ENCODE measurements at places on chromosomes 2 and 18.

GRCh38 chr2:134491771-134492441 is 226.9 kb downstream of the TMEM163 start:
- H3K36me3 ChIP-seq: no peaks in the 10 kb centered on the region
- no peaks in the 10 kb centered on the region for H3K4me1 ChIP-seq
- no peak overlapping the region for H3K4me3 ChIP-seq
- no peak overlapping the region for H3K27ac ChIP-seq
- DNase-seq: no peak

GRCh38 chr18:473802-474201 is 26.7 kb downstream of the COLEC12 start:
- H3K4me3 ChIP-seq: no peak overlapping the region
- DNase-seq: no peak
- no peak overlapping the region for H3K27ac ChIP-seq
- peaks cover 5% of the 10 kb centered on the region for H3K27me3 ChIP-seq

DNA sequence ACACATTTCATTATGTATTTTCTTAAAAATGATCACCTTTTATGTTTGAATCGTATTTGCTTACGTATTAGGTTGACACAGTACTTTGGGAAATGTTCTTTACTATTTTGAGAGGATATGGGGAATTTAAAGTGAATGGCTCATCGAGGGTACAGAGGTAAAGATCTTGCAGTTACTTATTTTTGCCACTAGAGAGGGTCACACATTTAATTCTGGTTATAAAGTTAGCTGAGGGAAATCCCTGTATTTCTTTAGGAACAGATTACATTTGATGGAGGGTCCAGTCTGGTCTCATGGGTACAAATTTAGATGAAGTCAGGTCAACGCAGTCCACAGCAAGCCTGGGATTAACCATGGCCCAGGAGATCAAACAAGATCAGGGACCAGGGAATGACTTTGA is 24.5 kb downstream of the DYNC2LI1 start:
- no peak overlapping the region for H3K27ac ChIP-seq
- no peaks in the 10 kb centered on the region for H3K4me1 ChIP-seq
- H3K36me3 ChIP-seq: peaks cover 4% of the 10 kb centered on the region
- DNase-seq: no peak

GRCh38 chr18:5302606-5303005 is 7.1 kb upstream of the ZBTB14 start:
- H3K27me3 ChIP-seq: peaks cover 9% of the 10 kb centered on the region
- no peak overlapping the region for H3K27ac ChIP-seq
- H3K36me3 ChIP-seq: no peaks in the 10 kb centered on the region

GRCh38 chr2:105915005-105915558 is 170.4 kb downstream of the NCK2 start:
- no peak overlapping the region for H3K27ac ChIP-seq
- H3K4me3 ChIP-seq: no peak overlapping the region
- peaks cover 14% of the 10 kb centered on the region for H3K4me1 ChIP-seq
- H3K27me3 ChIP-seq: peaks cover 9% of the 10 kb centered on the region

- H3K4me3 ChIP-seq: peak overlapping the region; percentile 93
- no peak for DNase-seq
- H3K27me3 ChIP-seq: no peaks in the 10 kb centered on the region
- peaks cover 10% of the 10 kb centered on the region for H3K4me1 ChIP-seq
Measured at GRCh38 chr18:79069717-79070151, 540 bp downstream of the ATP9B start.

GRCh38 chr2:109582928-109583895 is 30.6 kb downstream of the SEPTIN10 start:
- peak overlapping the region; percentile 22 for H3K27ac ChIP-seq
- peak; percentile 84 for DNase-seq
- no peak overlapping the region for H3K4me3 ChIP-seq

GRCh38 chr2:86238354-86238753 is 39.1 kb downstream of the MRPL35 start:
- H3K27me3 ChIP-seq: peaks cover 44% of the 10 kb centered on the region
- no peak for DNase-seq
- no peak overlapping the region for H3K27ac ChIP-seq
- no peaks in the 10 kb centered on the region for H3K36me3 ChIP-seq

DNA sequence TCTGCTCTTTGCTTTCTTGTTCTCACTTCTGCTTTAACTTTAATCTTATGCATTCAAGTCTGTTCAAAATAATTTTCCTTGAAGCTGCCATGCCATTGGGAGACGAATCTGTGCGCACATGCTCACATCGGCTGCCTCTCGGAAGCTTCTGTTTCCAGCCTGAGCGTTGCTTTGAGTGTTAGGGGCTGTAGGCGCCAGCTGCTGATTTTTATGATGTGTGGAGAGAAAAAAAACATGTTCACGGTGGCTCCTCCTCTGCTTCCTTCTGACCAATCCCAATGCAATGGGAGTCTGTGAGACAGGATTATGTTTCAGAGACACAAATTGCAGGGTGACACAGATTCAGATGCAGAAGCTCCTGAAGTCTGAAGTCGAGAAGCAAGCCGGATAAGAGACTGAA is at the start of gene MC4R:
Gene MC4R, minus strand, starts transcription at position 180 of the 400 bp plus-strand sequence. CDS start 426 bp downstream, outside the sequence.
- peaks cover 11% of the 10 kb centered on the region for H3K4me1 ChIP-seq
- peak within 1 kb of the TSS; percentile 75 for H3K4me3 ChIP-seq
- H3K36me3 ChIP-seq: no peaks in the 10 kb centered on the region
- peaks cover 9% of the 10 kb centered on the region for H3K27me3 ChIP-seq
- no peak within 1 kb of the TSS for H3K27ac ChIP-seq
